ENCODE measurements at places on chromosomes 7 and 10.

GRCh38 chr7:66426996-66427395 is 201.7 kb upstream of the KCTD7 start:
- no peak for DNase-seq

GRCh38 chr10:44070282-44070681 is 314.6 kb downstream of the CXCL12 start:
- no peak for DNase-seq

DNA sequence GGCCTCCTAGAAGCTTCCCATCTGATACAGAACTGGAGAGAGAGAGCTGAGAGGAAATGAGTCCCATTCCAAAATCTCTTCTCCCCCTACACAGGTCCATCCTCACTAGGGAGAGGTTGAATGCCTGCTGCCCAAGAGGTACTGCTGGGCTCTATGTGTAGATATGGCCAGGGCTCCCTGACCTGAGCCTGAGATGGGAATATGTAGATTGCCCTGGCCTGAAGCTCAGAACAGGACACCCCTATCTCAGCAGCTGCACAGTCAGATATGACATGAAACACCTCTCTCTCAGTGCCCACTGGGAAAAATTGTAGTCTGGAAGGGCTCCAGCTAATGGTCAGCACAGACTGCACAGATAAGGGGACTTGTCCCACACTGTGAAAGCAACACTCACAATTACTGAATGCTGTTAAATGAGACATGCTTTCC is 3.1 kb upstream of the IFIT1B start:
- DNase-seq, result no peak

DNA sequence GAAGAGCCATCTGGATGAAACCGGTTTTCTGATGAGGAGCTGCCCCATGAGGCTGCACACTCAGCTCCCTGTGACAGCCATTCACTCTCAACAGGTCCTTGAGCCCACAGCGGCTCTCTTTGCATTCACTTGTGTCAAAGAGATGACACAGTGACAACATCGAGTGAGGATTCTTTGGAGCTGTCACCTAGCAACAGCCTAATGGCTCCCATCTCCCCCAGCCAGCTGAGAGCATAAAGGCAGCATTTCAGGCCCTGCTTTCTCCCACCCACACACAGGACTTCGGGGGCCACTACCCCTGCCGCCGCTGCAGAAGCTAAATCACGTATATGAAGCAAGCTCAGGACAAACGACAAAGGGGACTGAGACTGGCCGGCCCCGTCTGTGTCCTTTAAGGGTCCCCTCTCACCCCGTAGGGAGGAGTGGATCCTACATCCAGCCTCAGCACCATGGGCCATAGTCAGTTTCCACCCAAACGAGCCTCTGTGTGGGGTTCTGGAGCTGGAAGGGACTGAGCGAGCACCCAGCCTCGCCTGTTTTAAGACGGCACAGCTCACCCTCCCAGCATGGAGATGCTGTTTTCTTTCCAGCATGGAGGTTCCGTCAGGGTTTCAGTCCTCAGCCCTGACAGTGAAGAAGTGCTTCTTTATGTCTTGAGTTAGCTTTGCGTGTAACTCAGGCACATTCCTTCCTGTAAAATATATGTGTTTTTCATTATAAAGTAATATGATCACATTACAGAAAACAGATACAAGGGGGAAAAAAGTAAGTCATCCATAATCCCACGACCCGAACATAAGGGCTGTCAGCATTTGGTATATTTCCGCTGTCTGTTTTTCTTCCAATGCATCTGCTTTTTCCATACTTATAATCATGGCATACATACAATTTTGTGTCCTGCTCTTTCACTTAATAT is 4.9 kb downstream of the CPA4 start:
- DNase-seq, result no peak

DNA sequence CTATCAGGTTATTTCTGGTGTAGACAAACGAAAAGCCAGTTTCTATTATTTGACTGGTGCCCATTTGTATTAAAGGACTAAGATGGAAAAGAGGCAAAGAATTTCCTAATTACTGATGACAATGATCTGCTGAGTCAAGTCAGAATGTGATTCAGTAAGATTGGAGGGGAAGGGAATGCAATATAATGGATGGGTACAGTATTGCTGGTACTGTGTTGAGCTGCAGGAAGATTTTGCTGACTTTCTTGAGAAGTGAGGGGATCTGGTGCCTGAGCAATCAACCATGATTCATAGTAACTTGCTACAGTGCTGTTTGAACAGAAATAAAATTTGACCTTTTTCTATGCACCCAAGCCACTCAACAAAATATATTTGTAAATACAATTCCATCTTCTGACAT is 139.1 kb upstream of the RHEB start:
- no peak for DNase-seq

DNA sequence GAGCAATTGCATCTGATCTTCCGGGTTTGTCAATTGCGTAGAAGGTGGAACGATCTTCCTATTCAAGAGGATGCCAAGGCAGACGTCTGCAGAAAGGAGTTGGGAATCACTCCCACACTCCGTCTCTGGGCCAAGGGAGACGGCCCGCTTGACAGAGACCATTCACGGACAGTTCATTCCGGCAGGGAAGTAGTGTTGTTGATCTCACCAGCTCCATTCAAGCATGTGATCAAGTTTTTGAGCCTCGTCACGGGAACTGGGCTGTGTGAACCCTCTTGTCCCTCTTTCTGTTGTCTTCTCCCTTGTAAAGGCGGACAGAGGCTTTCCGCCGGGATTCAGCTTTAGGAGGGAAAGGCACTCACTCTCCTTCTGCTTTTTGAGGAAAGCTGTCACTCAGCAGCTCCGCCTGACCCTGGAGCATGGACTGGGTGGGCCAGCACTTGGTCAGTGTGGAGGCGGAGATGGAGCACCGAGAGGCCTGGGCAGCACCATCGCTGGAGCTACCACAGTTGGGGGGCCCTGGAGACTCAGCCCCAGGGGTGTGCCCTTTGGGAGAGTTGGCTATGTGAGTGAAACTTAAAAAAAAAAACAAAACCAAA is 44.9 kb downstream of the SPDYE5 start:
- DNase-seq, result no peak

DNA sequence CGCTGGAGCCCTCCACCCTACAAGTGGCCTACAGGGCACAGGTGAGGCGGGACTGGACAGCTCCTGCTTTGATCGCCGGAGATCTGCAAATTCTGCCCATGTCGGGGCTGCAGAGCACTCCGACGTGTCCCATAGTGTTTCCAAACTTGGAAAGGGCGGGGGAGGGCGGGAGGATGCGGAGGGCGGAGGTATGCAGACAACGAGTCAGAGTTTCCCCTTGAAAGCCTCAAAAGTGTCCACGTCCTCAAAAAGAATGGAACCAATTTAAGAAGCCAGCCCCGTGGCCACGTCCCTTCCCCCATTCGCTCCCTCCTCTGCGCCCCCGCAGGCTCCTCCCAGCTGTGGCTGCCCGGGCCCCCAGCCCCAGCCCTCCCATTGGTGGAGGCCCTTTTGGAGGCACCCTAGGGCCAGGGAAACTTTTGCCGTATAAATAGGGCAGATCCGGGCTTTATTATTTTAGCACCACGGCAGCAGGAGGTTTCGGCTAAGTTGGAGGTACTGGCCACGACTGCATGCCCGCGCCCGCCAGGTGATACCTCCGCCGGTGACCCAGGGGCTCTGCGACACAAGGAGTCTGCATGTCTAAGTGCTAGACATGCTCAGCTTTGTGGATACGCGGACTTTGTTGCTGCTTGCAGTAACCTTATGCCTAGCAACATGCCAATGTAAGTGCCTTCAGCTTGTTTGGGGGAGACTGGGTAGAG is at the start of gene COL1A2:
Gene COL1A2 (plus strand): TSS at position 459 of the 704 bp plus-strand sequence. CDS start 137 bp downstream, at position 596.
- no peak for DNase-seq

GRCh38 chr7:116572036-116572435 is 47.2 kb downstream of the CAV1 start:
- no peak for DNase-seq

- DNase-seq, result no peak
Measured at GRCh38 chr10:125880719-125881118, 373 bp downstream of the DHX32 start.

DNA sequence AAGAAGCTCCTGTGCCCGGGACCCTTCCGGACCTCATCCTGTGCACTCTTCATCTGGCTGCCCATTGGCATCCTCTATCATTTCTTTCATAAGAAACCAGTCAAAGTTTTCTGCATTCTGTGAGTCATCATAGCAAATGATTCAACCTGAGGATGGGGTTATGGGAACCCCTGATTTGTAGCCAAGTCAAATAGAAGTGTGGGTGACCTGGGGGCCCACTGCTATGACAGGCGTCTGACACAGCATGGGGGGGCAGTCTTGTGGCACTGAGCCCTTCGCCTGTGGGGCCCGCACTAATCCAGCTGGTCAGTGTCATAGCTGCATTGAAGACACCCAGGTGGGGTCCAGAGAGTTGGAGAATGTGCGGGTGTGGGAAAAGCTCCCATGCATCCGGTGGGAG is 230.4 kb downstream of the USP6NL start:
- no peak for DNase-seq
